ENCODE measurements at places on chromosomes 16 and 17. TPM values are rescaled to one million over a fixed set of nuclear protein-coding genes. Genes with fewer than 3 reads are reported as not detected.
A peak's percentile ranks its signal among the peaks of the same experiment; 100 is the strongest.

Gene TMEM106A
- 11.5 TPM for total RNA-seq

DNA sequence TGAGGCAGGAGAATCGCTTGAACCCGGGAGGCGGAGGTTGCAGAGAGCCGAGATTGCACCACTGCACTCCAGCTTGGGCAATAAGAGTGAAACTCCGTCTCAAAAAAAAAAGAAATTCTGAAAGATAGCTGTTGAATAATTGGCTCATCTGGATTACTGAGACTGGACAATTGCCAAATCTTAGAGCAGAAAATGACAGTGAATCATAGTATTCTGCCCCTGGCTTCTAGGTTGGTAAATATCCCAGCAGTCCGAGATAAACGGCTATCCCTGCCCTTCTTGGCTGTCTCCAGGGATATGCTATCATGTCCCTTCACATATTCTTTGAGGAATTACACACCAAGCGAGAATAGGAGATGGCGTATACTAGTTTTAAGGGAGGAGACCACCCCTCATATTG lies 35.5 kb upstream of the METTL16 start:
- peaks cover 6% of the 10 kb centered on the region for H3K27me3 ChIP-seq
- DNase-seq = no peak
- H3K27ac ChIP-seq = no peak overlapping the region
- H3K4me3 ChIP-seq = no peak overlapping the region
- no peaks in the 10 kb centered on the region for H3K36me3 ChIP-seq

DNA sequence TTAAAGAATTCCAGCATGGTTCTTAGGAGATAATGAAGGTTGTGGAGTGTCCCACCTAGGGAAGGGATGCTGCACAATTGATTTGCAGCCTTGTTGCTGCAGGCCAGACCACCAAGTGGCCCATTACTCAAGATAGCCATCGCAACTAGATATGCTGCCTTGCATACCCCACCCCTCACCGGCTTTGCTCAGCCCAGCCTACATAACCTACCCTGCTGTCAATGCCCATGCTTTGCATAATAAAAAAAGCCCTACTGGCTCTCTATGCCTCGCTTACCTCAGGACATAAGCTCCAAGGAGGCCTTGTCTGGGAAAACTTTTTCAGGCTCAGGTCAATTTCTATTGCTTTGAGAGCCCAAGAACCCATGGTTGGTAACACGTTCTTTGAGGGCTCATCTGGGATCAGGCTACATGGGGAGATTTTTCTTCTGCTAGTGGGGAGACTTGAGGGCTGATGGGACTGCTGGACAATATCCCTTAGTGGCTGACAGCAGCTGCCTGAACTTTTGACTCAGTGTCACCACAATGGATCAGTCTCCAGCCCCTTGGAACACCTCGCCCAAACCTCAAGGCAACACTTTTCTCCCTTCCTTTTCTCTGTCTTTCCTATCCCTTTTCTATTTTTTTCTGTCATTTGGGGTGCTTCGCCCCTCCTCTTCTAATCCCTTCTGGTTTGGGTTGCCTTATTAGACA lies 38.3 kb downstream of the SCPEP1 start:
- no peak for DNase-seq
- H3K27ac ChIP-seq = no peak overlapping the region
- H3K36me3 ChIP-seq = no peaks in the 10 kb centered on the region
- peaks cover 10% of the 10 kb centered on the region for H3K27me3 ChIP-seq

Gene ACSM3
- 10.2 TPM for total RNA-seq

DNA sequence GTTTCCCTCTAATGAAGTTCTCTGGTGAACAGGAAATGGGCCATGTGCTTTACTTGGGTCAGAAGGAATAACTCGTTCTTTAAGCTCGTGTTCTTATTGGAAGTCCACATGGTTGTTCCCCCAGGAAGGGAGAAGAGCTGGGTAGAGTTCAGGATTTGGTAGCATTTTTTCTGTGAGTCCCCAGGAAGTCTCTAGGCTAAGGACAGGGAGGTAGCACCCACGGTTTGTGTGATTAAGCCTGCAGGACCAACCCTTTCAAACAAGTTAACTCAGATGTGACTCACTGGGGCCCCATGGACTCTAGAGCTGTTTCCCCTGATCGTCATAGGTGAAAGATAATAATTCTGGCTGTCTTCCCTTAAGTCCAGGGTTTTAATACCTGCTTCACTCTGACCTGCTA lies 16.4 kb downstream of the SAP30BP start:
- no peak for DNase-seq
- H3K4me3 ChIP-seq = no peak overlapping the region
- H3K36me3 ChIP-seq = no peaks in the 10 kb centered on the region
- peak overlapping the region; percentile 45 for H3K27ac ChIP-seq

Gene TRAF7
- total RNA-seq = 159 TPM

Gene CDH15
- not detected for total RNA-seq

Gene TMIGD1
- not detected for total RNA-seq

Gene BAIAP3
- 0.88 TPM for total RNA-seq

DNA sequence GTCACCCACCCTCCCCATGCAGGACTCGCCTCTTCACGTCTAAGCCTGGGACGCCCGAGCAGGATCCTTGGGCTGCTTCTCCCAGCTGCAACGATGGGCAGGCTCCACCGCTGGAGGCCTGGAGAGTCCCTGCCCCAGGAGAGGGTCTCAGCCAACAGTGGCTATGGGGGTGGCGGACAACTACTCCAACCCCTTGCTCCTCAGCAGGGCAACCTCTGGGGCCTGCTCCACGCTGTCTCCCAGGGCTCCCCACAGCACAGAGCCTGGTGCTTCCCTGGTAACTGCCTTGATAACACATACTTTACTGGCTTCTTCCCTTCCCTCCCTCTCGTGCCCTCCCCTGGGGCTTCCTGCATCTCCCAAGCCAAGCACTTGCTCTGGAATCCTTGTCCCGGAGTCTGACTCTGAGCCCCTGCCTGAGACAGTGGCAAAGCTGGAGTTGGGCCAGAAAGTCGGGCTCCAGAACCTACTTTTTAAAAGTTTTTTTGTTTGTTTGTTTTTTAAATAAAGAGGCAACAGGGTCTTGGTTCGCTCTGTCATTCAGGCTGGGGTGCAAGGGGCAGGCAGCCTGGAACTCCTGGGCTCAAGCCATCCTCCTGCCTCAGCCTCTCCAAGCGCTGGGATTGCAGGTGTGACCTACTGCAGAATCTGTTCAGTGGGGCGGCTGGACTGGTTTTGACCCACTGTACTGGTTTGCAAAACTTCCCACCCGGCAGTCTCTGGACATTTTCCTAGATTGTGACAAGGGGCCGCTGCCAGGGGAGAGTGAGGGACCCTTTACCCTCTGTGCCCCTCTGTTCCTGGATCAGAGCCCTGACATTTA lies 99.4 kb downstream of the TNFRSF13B start:
- H3K36me3 ChIP-seq = no peaks in the 10 kb centered on the region
- no peak overlapping the region for H3K4me3 ChIP-seq
- no peaks in the 10 kb centered on the region for H3K4me1 ChIP-seq

Gene KRTAP1-5
- total RNA-seq = not detected

Gene PNMT
- total RNA-seq = not detected

DNA sequence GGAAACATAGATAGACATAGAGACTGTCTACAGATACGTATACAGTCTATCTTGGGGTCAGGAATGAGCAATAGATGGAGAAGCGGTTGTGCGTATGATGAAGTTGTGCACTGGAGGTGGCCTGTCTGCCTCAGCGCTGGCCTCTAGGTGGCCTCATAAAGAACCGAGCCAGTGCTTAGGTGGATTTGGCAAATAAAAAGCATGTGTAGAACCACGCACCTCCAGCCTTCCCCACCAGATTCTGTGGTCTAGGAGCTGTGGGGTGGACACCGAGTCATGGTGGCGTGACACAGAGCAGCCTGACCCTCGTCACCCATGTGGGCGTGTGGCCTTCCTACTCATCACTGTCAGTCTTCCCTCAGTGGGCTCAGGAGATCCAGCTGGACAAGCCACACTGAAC lies 34.0 kb downstream of the PGS1 start:
- no peaks in the 10 kb centered on the region for H3K27me3 ChIP-seq
- DNase-seq = no peak
- H3K36me3 ChIP-seq = no peaks in the 10 kb centered on the region
- H3K27ac ChIP-seq = no peak overlapping the region
- peaks cover 36% of the 10 kb centered on the region for H3K4me1 ChIP-seq

Gene SLC35G6
- not detected for total RNA-seq

GRCh38 chr17:72631568-72631948 lies 460.9 kb downstream of the SLC39A11 start:
- no peaks in the 10 kb centered on the region for H3K36me3 ChIP-seq
- H3K4me3 ChIP-seq = no peak overlapping the region
- no peak for DNase-seq
- no peaks in the 10 kb centered on the region for H3K4me1 ChIP-seq
- H3K27me3 ChIP-seq = no peaks in the 10 kb centered on the region

Gene PRDM7
- not detected for total RNA-seq

- H3K4me1 ChIP-seq = no peaks in the 10 kb centered on the region
- H3K36me3 ChIP-seq = peaks cover 3% of the 10 kb centered on the region
- H3K27me3 ChIP-seq = no peaks in the 10 kb centered on the region
- no peak for DNase-seq
Measured at GRCh38 chr17:17090642-17091103, 48.4 kb downstream of the MPRIP start.

GRCh38 chr16:50006964-50007363 lies 18.1 kb upstream of the CNEP1R1 start:
- no peaks in the 10 kb centered on the region for H3K27me3 ChIP-seq
- no peaks in the 10 kb centered on the region for H3K36me3 ChIP-seq
- no peak overlapping the region for H3K4me3 ChIP-seq
- no peak overlapping the region for H3K27ac ChIP-seq

- no peaks in the 10 kb centered on the region for H3K4me1 ChIP-seq
- H3K27me3 ChIP-seq = no peaks in the 10 kb centered on the region
- no peak within 1 kb of the TSS for H3K27ac ChIP-seq
- DNase-seq = no peak
Measured at GRCh38 chr17:3385869-3386816, at the start of gene OR3A2. Gene OR3A2, minus strand, starts transcription at chr17:3386308.

DNA sequence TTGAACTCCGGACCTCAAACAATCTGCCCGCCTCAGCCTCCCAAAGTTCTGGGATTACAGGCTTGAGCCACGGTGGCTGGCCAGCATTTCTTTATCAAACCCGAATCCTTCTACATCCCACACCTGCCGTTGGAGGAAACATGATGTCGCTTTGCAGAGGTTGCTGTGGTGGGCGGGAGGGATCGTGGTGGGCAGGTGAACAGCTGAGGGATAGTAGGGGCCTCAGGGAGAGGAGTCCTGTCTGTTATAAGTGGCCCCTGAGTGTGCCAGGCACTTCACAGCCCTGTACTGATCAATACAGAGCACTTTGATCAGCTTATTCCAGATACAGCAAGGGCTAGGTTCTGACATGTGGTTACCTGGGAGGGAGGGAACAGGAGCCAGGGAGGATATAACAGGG lies 76.5 kb downstream of the CYLD start:
- no peak overlapping the region for H3K27ac ChIP-seq
- H3K27me3 ChIP-seq = no peaks in the 10 kb centered on the region
- H3K36me3 ChIP-seq = no peaks in the 10 kb centered on the region

GRCh38 chr16:68790944-68791343 lies 52.4 kb upstream of the TANGO6 start:
- no peaks in the 10 kb centered on the region for H3K4me1 ChIP-seq
- no peak overlapping the region for H3K4me3 ChIP-seq
- no peaks in the 10 kb centered on the region for H3K36me3 ChIP-seq

DNA sequence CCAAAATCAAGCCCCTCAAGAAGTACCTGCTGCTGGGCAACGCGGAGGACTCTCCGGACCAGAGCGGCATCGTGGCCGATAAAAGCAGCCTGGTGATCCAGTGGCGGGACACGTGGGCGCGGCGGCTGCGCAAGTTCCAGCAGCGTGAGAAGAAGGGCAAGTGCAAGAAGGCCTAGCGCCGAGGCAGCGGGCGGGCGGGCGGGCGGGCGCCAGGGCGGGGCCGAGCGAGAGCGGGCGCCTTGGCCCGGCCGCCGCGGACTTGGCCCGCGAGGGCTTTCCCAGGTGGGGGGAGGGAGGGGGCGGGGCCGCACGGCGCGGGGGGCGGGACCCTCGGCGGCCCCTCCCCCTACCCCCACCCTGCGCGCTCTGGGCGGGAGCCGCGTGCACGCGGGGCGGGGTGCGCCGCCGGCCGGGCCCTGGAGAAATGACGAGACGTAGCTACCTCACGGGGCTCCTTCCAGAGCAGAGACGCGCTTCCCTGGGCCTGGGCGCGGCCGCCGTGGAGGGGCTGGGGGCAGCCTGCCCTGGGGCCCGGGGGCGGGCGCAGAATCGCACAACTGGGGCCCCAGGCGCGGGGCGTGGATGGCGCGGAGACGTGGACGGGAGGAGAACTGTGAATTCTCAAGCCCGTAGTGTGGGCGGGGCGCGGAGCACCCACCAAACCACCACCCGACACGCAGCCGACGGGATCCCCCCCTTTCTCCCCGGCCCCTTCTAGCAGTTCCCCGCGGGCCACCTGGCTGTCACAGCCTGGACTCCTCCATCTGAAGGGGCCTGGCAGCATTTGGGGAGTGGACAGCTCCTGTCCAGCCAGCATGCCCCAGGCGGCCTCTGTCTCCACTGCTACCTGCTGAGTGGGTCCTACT lies 218.7 kb downstream of the NTN1 start:
- H3K4me1 ChIP-seq = peaks cover 13% of the 10 kb centered on the region
- peak overlapping the region; percentile 28 for H3K4me3 ChIP-seq
- peak; percentile 44 for DNase-seq

Gene CRHR1
- not detected for total RNA-seq

DNA sequence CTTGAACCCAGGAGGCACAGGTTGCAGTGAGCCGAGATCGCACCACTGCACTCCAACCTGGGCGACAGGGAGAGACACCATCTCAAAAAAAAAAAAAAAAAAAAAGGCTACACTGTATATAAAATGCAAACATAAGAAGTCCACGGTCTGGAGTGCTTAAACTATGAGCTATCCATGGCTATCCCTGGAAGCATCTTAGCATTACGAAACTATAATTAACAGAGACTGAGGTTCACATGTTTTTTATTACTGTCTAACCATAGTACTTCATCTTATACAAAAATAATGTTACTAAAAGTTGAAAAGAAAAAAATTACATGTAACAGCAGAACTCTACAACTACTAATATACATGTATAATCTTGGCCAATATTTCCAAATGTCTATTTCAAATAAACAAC lies 32.8 kb downstream of the HELZ start:
- H3K4me3 ChIP-seq = no peak overlapping the region
- peaks cover 9% of the 10 kb centered on the region for H3K4me1 ChIP-seq
- no peaks in the 10 kb centered on the region for H3K27me3 ChIP-seq
- no peak overlapping the region for H3K27ac ChIP-seq

- DNase-seq = no peak
- no peaks in the 10 kb centered on the region for H3K36me3 ChIP-seq
- no peak overlapping the region for H3K4me3 ChIP-seq
- H3K27me3 ChIP-seq = no peaks in the 10 kb centered on the region
- H3K4me1 ChIP-seq = no peaks in the 10 kb centered on the region
Measured at GRCh38 chr16:86970279-86970678, 346.9 kb downstream of the C16orf95 start.

Data from endothelial cell of umbilical vein (primary cell).